IPS DF 19.7 (cell line): ENCODE measurements at places on chromosomes 13 and 19.

DNA sequence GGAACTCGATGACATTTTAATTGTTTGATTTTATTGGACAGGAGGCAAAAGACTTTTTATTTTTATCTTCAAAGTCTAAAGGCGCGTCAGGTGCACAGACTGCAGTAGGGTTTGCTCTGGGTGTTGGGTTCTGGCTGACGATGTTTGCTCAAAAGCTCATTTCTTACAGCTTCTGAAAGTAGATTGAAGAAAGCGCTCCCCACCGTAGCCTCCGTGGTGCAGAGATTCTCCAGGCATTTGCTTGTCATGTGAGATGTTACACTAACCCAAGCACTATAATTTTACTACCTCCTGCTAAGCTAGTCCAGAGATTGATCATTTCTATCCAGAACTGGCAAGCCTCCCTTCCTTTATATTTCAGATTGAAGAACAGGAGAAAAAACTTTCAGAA is 14.5 kb upstream of the ATP11A start:
- DNase-seq = no peak

- no peak for DNase-seq
Observed at GRCh38 chr13:48403151-48403631, 9.7 kb downstream of the LPAR6 start.

DNA sequence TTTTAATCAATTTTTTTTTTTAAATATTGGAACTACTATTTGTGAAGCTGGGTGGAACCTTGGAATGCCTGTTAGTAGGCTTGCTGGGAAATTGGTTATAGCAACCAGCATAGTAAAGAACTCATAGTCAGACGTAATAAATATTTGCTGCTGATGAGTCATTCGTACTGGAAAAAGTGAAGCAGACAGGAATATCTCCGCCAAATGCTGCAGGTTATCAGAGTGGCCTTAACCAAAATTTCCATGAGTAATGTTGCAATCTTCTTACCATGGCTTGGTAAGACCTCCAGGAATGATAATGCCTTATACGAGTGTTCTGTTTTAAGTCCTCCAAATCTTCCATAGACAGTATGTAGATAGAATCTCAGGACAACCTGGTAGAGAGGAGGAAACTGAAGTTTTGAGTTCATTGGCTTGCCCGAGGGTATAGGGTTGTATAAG is 34.2 kb downstream of the MBNL2 start:
- no peak for DNase-seq

GRCh38 chr19:5086230-5086629 is 117.3 kb downstream of the KDM4B start:
- DNase-seq = no peak

GRCh38 chr19:10583036-10583776 is 3.9 kb downstream of the AP1M2 start:
- no peak for DNase-seq

GRCh38 chr13:74930402-74931165 is 551.4 kb downstream of the TBC1D4 start:
- no peak for DNase-seq

DNA sequence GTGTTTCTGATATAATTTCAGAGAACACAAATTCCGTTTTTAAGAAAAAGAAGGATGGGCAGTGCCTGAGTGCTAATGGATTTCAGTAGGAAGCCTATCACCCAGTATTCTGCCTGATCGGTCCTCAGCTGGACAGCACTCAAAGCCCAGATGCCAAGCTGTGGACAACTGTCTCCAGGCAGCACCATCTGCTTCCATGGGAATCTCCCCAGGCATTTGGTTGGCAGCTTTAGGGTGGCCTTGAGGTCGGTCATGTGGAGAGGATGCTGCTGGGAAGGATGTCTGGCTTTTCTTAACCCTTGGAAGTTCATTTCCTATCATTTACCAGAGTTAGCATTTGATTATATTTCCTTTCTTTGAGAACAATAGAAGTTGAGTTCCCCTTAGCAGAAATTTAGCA is 311.7 kb downstream of the TBC1D4 start:
- no peak for DNase-seq

DNA sequence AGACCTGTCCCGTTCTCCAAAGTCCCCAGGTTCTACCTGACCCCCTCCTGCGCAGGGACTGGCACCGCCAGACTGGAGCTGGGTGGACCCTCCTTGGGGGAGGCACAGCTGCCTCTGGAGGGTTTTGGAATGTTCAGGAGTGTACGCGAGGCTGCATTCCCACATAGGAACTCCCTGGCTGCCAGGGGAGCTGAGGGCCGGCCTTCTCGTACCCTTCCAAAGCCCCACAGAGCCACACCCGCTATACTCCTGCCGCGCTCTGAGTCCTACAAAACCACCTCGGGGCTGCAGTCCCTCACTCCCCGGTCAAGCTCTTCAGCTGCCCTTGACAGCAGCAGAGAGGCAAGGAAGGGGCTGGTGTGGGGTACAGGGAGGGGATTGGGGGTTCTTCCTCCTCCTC is 484 bp upstream of the MUC16 start:
- no peak for DNase-seq

- DNase-seq = no peak
Observed at GRCh38 chr19:50896591-50897190, 14.5 kb downstream of the KLK4 start.

GRCh38 chr19:35349614-35350521 is 2.2 kb downstream of the FFAR1 start:
- no peak for DNase-seq

GRCh38 chr19:18294467-18294864 is 13.0 kb upstream of the JUND start:
- no peak for DNase-seq
